ENCODE measurements at places on chromosomes 1 and 21.
A peak's percentile ranks its signal among the peaks of the same experiment; 100 is the strongest.

DNA sequence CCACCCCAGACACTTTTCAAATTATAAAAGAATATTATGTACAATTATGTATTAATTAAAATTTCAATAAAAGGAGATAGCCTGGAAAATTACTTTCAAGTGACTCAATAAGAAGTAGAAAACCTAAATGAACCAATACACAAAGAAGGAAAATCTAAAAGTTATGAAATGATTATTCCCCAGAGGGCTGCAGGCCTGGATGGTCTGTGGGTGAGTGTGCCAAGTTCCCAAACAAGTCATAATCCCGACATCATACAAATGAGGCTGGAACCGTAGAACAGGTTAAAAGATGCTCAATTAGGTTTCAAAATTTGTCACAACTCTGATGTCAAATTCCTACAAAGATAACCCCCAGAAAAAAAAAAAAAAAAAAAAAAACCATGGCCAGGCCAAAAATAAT is 12.7 kb downstream of the SPATC1L start:
- DNase-seq: no peak

DNA sequence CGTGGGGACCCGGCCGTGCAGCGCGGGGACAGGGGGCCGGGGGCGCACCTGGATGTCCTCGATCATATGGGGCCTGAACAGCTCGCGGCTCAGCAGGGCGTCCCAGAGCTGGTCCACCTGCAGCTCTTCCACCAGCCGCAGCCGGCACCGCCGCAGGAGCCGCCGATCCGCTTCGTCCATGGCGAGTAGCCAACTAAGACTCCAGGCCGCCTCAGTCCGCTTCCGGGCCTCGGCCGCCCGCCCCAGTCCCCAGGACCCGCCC is at the start of gene CASP9:
CASP9 (minus strand) TSS at position 195 of the 262 bp plus-strand sequence; CDS start at position 180, 15 bp downstream.
- DNase-seq: no peak

DNA sequence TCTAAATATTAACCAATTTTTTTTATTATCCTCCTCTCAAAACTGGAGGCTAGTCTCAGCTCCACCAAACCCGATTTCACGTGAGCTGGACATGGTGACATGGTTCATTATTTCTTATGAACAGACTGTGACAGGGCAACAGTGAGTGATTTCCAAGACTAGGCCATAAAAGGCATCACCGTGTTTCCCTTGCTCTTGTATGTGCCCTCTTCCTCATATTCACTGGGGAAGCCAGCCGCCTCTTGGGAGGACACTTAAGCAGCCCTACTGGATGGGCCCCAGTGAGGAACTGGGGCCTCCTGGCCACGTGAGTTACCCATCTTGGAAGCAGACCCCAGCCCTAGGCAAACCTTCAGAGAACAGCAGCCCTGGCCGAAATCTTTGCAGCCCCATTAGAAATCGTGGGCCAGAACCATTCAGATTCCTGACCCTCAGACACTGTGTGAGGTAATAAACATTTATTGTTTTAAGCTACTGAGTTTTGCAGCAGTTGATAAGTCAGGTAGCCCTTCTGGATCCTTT is 105.0 kb downstream of the GALNT2 start:
- DNase-seq: no peak

- DNase-seq: no peak
Observed at GRCh38 chr1:173114346-173114745, 63.6 kb upstream of the TNFSF18 start.

- DNase-seq: no peak
Observed at GRCh38 chr1:46784666-46785065, 14.2 kb upstream of the CYP4B1 start.

- no peak for DNase-seq
Observed at GRCh38 chr1:14852291-14852690, 253.8 kb downstream of the KAZN start.

DNA sequence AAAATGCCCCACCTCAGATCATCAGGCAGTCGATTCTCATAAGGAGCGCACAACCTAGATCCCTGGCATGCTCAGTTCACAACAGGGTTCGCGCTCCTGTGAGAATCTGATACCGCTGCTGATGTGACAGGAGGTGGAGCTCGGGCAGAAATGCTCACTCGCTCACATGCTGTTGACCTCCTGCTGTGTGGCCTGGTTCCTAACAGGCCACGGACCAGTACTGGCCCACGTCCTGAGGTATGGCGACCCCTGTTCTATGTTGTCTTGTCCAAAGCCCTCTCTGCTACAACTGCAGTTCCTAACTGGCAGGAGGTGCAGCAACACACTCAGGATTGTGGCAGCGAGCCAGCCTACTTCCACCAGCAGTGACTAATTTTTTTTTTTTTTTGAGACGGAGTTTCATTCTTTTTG is 70.6 kb downstream of the CLSTN1 start:
- DNase-seq: peak; percentile 82

DNA sequence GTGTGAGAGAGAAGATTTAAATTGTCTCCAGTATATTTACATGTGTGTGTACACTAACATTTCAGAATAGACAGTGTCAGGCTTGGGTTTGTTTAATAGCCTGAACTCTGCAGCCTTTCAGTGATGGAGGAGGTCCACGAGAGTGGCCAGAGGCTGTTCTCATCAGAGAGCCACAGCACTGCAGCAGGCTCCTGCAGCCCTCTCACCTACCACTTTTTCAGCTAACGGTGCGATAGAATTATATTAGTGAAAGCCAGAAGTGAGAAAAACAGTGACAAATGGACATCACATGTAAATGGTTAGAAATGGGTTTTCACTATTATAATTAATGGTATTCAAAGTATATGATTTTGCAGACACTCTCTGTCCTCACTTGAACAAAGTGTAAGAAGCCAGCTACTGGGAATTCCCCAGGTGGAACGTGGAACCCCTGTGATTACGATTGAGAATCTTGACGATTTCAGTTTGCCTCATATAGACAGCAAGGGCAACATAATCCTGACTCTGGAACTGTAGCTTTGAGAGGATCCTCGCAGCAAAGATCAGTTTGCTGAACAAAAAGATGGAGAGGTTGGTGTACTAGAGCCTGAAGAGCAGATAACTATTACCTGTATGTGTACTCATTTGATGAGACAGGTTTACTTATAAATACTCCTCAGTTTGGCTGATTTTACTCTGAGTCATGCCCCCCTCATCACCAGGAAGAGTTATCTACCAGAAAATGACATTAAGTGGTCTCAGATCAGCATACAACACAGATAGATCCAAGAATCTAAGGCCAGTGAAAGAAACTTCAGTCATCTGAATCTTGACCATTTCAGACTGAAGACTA is 31.4 kb downstream of the IFI16 start:
- DNase-seq: no peak

GRCh38 chr21:17462276-17462981 is 50.4 kb upstream of the CXADR start:
- DNase-seq: no peak

- no peak for DNase-seq
Observed at GRCh38 chr1:116916002-116916401, 6.3 kb downstream of the PTGFRN start.

- peak; percentile 78 for DNase-seq
Observed at GRCh38 chr21:38219049-38219628, 37.7 kb upstream of the KCNJ15 start.

DNA sequence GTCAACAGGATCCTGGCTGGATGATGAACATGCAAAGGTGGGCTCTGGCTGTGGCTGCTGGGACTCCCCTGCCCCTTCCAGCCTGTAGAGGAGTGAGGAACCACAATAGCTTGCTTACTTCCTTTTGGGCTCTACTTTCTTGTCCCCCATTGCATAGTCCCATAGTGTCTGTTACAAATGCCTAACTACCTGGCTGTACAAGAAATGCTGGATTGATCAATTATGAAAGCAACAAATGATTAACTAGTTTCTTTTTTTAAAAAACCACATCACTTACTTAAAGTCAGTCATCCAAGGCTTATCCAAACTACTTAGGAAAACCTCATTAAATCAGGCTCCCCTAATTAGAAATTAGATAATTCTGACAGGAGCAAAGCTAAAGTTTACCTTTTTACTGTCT is 514.1 kb upstream of the PKN2 start:
- DNase-seq: no peak

DNA sequence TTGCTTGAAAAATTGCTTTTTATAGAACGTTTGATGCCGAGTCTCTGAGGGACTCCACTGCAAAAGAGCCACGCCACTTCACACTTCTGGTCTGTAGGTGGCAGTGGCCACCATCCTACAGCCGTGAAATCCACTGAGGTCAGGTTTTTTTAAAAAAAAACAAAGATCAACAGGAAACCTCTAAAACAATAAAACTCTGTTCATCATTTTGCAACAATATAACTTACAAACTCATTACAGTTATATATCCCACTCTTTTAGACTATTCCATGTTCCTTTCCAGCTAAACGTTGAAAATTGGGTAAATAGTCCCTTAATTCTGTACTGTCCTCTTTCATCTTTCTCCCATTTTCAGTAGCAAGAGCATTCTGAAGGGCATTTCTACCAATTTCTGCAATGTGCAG is 64.6 kb upstream of the FMN2 start:
- peak; percentile 60 for DNase-seq

DNA sequence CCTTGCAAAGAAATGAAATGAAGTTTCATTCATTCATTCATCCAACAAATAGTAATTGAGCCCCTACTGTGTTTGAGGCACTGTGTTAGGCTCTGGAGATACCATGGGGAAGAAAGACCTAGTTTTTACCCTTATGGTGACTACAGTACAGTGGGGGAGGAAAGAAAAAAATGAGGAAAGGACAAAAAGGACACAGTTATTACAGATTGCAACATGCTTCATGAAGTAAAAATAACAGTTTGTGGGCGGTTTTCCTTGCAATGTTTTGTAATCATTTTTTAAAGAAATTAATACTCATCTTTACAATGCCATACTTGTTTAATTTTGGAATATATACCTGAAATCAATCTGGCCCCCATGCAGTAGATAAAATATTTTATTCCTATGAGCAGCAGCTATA is 120.3 kb downstream of the TM2D1 start:
- DNase-seq: no peak

GRCh38 chr1:26029864-26030481 is 8.4 kb downstream of the EXTL1 start:
- no peak for DNase-seq

DNA sequence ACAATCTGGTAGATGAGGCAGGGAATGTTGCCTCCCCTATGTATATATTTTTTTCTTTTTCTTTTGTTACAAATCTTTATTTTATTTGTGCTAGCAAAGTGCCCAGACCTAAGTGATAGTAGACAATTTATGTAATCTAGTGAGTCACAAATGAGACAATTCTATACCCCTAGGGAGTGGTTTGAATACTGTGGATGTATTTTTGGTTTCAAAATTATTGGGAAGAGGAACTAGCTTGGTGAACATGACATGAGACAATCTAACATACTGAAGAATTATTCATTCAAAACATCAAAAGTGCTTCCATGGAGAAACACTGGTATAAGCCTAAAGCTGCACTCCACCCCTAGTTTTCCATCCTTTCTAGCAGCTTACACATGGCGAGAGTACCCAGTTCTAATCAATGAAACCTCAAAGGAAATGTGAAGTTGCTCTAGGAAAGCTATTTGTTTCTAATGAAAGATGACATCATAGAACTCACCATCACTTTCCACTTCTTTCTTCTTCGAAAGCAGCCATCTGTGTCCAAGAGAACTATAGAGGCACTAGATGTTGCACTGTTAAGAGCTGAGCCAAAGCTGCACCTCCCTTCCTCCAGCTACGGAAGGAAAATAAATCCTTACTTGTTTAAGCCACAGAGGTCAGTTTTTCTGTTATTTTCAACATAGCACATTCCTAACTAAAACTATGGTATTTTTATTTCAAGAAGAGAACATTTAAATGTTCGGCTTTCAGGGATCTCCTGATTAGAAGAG is 764.6 kb downstream of the LTN1 start:
- DNase-seq: no peak

- DNase-seq: no peak
Observed at GRCh38 chr1:6554907-6555778, at the start of gene TAS1R1. TAS1R1 (plus strand) TSS chr1:6555307; CDS start chr1:6555374, 67 bp downstream.

DNA sequence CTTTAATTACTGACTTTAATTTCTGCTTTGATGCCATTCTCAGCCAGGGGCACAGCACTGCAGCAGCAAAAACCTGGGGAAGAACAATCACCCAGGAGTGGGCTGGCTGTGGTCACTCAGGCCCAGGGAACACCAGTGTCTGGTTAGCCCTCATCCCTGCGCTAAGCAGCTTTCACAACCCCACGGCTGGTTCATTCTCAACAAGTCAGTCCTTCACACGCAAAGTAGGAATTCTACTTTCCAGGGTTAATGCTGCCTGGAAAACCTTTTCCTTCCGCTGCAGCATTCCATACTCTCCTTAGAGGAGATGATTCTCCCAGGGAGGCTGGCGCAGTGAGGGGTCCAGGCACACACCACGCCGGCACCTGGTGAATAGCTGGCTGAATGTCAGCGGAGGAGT is 24.3 kb upstream of the KCNE1 start:
- peak; percentile 47 for DNase-seq

- no peak for DNase-seq
Observed at GRCh38 chr21:42225571-42226155, 6.7 kb downstream of the ABCG1 start.

DNA sequence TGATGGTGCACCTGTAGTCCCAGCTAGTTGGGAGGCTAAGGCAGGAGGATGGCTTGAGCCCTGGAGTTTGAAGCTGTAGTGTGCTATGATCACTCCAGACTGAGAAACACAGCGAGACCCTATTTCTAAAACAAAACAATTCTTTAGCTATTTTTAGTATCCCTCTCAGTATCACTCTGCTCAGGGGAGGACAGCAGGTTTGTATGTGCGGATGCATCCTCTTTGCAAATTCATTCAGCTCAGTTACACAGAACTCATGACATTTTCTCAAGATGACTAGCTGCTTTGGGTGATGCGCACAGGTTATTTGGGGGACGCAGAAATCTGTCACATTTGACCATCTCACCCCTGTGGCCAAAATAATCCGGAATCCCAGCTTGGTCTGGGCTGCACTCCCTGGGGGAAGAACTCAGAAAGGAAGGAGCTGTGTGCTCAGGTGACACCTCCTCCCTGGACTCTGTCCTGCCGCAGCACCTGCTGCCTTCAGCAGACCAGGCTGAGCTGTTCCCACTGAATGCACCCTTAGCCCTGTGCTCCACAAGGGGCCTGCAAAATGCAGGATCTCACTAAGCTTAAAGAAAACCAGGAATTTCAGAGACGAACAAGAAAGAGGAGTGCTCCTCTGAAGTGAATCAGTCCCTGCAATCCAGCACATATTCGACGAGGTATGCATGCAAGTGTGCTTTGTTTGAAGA is 89.5 kb upstream of the PGBD5 start:
- DNase-seq: no peak

DNA sequence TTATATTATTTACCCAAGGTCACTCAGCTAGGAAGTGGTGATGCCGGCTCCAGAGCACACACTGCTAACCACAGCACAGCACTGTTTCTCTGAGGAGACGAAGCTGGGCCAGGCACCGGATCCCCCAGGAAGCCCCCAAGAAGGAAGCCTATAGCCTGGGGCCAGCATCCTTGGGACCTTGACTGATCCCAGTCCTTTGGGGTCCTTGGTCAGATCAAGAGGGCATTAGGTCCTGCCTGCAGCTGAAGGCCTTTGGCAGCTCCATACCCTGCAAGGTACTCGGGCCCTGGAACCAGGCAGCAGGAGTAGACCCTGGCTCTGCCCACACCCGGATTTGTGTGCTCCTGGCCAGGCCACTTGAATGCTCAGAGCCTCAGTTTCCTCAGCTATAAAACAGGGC is 128.0 kb downstream of the LACTBL1 start:
- no peak for DNase-seq

GRCh38 chr1:175471039-175471800 is 272.2 kb downstream of the TNR start:
- peak; percentile 68 for DNase-seq

GRCh38 chr21:32940079-32941014 is 85.4 kb upstream of the OLIG2 start:
- peak; percentile 27 for DNase-seq
